AG10803 (cell line): ENCODE measurements at places on chromosomes 11 and 22.

GRCh38 chr11:126154691-126155090 is 56.8 kb downstream of the RPUSD4 start:
- DNase-seq: no peak

DNA sequence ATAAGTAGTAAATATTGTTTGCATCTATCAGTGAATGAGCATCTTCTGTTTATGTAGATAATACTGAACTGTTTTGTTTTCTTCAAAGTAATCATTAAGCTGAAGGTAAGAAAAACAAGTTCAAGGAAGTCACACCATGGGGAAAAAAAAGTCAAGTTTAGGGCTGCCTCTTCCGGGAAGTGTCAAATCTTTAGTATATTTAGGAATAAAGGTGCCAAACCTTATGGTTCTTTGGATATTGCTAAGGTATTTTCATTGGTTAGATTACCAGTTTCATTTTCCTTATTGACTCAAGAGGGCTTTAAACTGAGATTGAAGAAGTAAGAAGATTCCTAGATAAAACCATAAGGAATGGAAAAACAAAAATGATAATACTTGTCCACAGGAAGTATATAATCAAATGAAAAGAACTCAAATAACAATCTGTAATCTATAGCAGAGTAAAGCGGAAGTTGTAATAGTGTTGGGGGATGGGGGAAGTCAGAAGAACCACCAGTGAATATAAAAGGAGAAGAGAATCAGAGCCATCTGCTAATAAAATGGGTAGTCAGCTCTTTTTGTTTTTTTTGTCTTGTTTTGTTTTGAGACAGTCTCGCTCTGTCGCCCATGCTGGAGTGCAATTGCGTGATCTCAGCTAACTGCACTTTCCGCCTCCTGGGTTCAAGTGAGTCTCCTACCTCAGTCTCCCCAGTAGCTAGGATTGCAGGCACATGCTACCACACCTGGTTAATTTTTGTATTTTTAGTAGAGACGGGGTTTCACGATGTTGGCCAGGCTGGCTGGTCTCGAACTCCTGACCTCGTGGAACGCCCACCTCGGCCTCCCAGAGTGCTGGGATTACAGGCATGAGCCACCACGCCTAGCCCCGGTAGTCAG is 2.3 kb downstream of the ATM start:
- DNase-seq: no peak

DNA sequence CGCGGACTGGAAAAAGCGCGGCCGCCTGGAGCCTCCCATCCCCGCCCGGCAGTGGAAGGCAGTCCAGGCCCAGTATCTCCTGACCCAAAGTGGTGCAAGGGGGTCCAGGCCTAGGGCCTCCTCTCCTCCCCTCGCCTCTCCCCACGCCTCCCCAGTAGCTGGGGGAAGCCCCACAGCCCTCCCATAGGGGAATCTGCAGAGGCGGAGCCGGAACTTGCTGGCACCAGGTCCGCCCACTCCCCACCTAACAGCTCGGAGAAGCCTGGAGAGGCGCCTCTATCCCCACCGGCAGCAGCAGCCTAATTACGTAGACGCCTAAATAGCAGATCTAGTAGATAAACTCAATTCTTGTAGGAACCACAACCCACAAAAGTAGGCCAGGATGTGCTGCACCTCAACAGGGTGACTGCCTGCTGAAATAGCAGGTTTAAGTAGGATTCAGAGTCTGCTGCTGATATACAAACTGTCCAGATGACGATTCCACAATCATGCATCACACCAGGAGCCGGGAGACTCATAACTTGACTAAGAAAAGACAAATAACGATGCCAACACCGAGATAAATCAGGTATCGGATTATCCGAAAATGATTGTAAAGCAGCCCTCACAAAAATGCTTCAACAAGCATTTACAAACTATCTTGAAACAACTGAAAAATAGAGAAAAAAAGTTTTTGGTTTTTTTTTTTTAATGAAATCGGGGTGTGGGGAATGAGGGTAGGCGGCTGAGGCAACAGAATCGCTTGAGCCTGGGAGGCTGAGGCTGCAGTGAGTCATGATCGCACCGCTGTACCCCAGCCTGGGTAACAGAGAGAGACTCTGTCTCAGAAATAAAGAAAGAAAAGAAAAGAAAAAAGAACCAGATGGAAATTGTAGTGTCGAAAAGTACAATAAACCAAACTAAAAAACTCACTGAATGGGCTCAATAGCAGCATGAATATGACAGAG is 11.4 kb upstream of the BRD1 start:
- DNase-seq: no peak

DNA sequence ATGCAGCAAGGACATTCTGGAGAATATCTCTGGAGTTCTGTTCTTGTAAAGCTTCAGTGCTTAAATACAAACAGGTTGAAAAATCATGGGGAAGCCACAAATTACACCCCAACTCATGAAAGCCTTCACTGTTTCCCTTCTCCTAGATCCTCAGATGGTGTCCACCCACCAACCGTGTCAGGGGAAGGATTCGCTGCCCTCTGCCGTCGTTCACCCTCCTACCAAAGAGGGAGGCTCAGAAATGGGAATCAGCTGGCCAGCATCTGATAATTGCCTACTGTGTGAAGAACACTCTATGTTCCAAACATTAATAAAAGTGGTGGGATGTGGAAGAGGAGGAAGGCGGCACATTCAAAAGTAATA is 7.4 kb upstream of the HEPACAM start:
- DNase-seq: no peak

DNA sequence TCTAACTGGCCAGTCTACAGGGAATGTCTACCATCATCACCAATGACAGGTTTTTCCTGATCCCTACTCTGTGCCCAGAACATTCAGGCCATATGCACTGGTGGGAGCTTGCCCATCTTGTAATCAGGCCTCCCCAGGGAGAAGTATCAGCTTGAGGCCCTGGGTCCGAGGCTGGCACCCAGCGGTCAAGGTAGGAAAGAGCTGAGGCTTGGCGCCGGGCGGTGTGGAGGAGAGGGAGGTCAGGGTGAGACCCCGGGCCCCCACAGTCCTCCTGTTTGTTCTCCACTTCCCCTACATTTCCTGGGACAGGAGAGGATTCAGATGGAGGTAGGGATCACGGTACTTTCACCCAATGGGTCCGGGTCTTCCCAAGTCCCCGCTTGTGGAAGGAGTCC is 15.5 kb downstream of the TSKU start:
- no peak for DNase-seq
